ENCODE measurements at places on chromosomes 4 and X.

GRCh38 chrX:17464194-17464593 is 89.2 kb downstream of the NHS start:
- peak; percentile 28 for DNase-seq

- DNase-seq = peak; percentile 15
Measured at GRCh38 chr4:107115185-107115847, 79.2 kb upstream of the DKK2 start.

DNA sequence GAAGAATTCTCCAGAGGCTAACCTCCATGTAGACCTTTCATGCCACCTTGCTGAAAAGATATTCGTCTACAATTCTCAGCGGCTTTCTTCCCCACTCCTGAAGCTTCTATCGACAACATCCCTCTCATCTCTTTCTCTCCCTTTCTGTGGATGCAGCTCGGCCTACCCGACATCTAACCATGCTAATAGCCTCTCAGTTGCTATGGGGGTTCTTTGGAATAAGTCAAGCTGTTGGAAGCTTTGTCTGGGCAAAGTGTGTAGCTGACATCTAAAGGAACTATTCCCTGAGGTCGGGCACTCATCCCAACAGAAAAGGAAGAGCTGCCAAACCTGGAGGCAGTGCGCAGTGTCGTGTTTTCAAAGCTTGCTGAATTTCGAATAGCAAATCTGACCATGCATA is 192.1 kb downstream of the RBMX2 start:
- no peak for DNase-seq

DNA sequence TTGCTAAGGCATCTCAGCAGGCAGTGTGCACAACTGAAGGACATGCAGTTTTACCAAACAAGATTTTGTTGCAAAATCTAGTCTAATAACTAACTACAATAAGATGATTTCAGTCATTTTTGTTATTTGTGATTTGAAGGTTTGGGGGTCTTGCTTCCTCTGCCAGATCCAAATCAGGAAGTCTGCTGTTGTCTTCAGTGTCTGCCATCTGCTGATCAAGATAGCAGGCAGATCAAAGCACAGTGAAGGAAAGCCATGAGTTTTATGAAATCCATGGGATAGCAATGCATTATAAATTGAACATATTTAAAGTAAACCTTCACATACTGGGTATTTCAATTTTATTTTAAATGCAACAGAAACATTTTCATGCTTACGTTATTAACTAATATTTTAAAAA is 169.1 kb upstream of the ETNPPL start:
- no peak for DNase-seq

DNA sequence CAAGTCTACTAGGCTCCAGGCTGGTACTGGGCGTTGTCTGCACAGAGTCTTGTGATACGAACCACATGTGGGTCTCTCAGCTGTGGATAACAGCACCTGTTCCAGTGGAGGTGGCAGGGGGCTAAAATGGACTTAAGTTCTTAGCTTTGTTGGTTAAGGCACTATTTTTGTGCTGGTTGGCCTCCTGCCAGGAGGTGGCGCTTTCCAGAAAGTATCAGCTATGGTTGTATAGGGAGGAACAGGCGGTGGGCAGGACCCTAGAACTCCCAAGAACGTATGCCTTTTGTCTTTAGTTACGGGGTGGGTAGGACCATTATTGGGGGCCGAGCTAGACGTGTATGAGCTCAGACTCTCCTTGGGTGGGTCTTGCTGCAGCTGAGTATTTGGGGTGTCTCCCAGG is 1138.4 kb downstream of the PCDH19 start:
- no peak for DNase-seq

GRCh38 chrX:3712051-3712869 is 1.2 kb downstream of the PRKX start:
- DNase-seq = peak; percentile 16

DNA sequence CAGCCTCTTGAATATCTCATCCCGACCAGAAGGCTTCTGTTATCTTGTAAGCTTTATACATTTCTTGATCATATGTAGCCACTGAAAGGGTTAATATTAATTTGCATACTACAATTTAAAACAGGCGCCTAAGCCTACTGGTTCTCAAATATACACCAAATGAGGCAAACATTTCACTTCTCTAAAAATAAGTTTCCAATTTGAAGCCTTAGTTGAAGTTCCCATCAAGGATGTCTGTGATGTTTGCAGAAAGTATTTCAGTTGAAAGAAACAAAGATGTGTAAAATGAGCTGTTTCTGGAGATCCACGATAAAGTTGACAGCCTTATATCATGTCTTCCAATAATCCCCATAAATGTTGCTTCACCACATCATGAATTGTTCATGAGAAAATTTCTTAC is 70.6 kb downstream of the KIT start:
- DNase-seq = no peak

DNA sequence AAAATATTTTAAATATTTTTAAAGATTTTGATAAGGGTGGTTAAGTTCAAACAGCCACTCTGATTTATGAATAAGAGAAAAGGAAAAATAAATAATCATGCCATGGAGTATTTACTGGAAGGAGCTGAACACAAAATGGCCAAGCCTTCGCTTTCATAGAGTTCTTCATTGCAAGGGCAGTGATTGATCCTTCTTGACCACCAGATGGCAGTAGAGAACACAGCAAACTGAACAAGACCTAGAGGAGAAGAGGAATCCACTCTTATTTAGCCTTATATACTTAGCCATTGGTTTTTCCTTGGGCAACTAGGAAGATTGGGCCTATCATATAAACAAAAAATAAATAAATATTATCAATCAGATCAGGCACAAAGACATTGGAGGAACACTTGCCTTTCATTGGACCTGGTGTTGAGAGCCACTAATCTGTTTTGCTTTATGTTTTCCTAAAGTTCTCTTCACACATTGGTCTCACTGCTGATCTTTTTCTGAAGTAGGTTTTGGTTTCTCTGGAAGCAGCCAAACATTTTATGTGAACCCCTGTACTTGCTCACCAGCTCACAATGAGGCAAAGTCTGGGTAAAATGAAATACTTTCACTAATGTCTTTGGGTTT is 58.1 kb upstream of the PARM1 start:
- DNase-seq = peak; percentile 46

GRCh38 chr4:27087306-27088045 is 226.8 kb downstream of the STIM2 start:
- DNase-seq = no peak

DNA sequence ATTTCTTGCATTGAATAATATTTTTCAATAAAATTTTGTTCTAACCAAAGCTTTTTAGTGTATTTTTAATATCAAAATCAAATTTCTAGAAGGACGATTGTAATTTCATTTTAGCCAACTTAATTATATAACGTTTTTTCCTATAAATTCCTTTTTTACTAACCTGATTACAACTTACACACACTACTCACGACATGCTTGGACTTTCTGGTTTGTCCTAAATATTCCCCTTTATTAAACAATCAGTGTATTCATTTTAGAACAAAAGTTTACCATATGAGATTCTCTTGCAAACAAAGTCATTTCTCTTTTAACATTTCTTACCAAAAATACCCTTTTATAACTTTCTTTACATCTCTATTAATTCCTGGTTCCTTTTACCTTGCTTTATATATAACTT is 173.7 kb downstream of the PWWP3B start:
- DNase-seq = no peak

DNA sequence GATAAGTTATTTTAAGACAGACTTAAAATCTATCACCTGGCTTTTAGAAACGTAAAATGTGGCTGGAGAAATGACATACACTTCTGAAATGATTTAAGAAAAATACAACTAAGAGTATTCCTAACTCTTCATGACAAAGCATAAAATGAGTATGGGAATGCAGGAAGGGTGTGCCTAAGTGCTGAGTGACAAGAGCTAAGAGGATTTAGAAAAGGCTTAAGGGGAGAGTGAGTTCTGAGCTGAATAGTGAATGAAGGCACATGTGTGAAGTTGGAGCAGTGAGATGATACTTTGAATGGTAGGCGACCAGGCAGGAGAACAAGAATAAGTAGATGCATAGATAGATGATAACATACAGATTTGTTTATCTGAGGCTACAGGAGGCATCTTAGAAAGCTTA is 458.3 kb upstream of the TENM3 start:
- no peak for DNase-seq

DNA sequence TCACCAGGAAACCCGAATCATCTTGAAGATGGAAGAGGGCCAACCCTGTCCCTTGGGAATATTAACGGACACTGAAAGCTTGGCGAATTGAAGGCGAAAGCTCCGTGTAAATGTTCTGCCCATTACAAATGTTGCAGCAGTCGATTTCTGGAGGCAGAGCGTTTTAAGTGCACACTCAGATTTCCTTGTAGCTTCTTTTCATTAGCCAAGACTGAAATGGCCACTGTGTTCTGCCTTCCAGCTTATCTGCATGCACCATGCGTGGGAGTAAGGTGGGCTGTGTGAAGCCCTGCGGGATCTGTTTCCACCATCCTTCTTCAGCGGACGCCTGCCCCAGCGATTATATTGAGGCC is 1.3 kb downstream of the SMIM20 start:
- DNase-seq = no peak

DNA sequence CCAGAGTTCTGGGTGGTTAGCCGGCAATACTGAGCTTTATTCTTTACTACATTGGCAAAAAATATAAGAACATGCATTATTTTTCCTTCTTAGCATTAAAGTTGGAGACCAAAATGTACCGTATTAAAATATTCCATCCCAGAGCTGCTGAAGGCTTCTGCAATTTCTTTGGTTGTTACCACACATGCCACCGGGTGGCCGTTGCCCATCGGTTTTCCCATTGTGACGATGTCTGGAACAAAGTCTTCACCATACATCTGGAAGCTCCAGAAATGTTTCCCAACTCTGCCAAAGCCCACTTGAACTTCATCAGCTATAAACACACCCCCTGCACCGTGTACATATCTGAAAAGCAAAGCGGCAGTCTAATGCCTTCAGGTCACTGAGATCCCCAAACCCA is 13.7 kb downstream of the ETNPPL start:
- DNase-seq = no peak

DNA sequence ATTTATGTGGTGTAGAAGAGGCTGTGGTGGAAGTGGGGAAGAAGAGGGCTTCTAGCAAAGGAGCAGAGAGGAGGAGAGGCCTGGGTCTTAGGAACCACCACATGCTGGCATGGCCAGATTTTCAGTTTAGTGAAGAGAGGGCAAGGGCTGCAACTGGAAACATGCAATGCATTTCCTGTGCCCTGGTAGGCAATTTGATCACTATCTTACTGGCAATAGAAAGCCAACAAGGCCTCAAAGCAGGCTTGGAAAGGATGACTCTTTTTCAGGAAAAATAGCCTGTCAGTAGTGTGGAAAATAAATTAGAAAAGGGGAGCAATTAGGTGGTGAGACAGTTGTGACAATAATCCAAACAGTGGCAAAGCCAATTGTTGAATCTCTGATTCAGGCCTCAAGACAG is 501.9 kb upstream of the ZFP42 start:
- DNase-seq = no peak

DNA sequence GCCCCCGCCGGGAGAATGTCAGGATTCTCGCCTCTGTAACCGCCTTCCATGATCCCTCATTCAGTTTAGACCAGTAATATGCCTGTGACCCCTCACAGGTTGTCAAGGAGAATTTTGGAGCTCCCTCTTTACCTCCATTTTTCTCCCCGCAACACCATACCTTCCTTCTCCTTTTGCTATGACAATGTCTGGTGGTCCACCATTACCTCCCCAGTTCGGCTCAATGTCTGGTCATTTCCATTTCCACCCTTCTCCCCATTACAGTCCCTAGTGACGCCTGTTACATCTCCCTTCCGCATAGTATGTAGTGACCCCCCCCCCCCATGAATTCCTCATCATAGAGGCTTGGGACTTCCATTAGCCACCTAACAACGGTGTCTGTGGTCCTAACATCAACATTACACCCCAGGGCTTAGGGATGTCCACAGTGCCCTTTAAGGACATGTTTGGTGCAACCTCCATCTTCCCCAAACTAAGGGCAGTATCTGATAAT is 700 bp downstream of the ARAF start:
- no peak for DNase-seq
